ENCODE measurements at places on chromosomes 6 and 20.

- no peak for DNase-seq
Observed at GRCh38 chr20:16526433-16527380, 46.5 kb downstream of the KIF16B start.

DNA sequence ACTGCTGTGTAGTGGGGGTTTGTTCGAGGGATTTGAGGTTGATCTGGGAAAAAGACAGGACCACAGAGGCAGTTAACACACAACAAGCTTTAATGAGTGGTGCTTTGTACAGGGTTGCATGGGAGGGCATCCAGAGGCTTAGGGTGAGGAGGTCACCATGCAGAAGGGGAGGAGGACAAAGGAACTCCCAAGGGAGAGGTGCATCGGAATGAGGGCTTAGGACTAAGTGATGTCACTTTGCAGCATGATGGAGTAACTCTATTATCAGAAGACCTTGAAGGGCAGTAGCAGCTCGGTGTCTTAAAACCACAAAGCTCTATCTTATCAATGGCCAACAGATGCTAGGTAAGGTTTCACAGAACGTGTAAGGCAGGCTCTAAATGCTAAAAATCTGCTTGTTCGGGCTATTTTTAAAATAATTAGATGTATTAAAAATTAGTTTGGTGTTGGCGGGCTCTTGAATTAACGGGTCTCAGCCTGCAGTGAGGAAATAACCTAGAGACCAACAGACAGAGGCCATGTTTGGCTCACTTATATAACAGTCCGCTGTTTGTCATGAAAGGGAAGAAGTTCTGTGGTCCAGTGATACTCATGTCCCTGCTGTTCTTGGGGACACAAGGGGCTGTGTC, 37.9 kb downstream of the MAN1A1 start:
- no peak for DNase-seq

- no peak for DNase-seq
Observed at GRCh38 chr6:3453413-3454272, 3.2 kb downstream of the SLC22A23 start.

GRCh38 chr6:167238146-167238693, 52.9 kb upstream of the UNC93A start:
- no peak for DNase-seq

- no peak for DNase-seq
Observed at GRCh38 chr20:8335059-8335458, 203.0 kb downstream of the PLCB1 start.

DNA sequence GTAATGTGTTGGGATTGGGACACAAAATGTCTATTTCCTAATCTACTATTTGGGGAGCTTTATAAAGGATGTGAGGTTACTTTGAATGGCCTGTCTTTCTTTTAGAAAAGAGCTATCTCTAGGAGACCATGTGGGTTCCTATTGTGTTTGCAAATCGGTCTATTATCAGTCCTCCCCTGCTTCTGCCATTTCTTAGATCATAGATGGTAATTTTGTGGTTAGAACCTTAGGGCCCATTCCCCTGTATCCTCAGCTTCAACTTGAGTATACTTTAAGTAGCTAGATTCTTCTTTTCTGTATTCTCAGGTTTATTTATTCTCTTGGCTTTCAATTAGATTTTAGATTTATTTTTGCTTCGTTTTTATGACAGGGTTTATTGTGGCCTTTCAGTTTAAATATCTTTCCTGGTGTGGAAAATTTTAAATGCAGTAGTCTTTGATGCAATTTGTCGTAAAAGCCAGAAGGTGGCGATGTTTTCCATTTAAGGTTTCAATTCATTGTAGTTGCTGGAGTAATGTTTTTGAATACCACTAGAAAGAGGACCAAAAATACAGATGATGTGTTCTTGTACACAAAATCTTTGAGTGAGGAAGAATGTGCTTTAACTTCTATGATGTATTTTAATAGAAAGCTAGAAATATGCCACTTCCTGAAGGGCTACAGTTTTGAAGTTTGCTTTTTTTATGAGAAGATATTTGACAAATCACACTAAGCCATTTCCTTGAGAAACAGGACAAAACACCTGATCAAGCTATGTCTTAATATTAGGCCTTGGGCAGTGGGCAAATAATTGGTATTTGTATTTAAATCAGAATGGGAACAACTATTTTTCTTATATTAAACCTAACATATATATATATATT, 20.3 kb downstream of the TBPL1 start:
- DNase-seq, result no peak

- DNase-seq, result no peak
Observed at GRCh38 chr6:33271117-33271467, 584 bp downstream of the VPS52 start.

DNA sequence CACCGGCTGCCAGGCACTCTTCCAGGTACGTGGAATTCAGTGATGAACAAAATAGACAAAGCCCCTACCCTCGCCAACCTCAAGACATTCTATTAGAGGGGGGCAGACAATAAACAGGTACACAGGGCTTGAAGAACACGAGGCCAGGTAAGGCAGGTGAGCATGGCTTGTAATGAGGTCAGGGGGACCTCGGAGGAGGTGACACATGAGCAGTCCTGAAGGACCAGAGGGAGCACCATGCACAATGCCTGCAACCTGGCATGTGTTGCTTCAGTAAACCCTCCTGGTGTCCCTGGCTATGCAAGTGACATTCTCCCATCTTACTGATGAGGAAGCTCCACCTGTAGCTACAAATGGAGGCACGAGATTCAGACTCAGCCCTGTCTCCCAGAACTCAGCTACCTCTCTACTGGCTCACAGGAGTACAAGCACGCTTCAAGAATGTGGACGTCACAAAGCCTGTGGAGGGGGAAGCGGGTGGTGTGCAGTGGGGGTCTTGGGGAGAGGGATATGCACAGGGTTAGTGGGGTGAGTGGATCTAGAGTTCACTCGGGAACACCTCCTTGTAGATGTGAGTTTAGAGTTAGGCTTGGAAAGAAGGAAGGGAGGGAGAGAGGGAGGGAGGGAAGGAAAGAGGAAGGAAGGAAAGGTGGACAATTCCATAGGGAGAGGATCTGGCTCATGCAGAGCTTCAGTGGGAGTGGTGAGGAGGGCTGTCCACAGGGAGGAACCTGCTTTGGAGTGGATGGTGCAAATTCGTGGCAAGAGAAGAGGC, 7.6 kb upstream of the MAPK13 start:
- DNase-seq, result peak; percentile 19

DNA sequence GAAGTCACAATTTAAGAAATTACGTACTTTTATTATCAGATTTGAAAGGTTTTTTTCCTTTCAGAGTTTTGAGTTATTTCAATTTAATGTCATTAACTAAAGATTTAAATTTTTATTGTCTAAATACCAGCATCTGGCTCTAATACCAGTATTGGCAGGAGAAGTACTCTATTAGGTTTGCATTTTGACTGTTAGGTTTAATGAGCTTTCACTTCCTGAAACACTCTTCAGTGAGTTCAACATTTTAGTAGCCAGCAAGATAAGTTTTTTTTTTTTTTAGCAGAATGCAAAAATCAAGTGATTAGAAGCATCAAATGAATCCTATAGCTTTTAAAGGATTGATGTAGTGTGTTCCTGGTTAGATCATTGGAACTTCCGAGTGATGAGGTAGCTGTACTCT, 34.0 kb upstream of the SCGN start:
- no peak for DNase-seq

DNA sequence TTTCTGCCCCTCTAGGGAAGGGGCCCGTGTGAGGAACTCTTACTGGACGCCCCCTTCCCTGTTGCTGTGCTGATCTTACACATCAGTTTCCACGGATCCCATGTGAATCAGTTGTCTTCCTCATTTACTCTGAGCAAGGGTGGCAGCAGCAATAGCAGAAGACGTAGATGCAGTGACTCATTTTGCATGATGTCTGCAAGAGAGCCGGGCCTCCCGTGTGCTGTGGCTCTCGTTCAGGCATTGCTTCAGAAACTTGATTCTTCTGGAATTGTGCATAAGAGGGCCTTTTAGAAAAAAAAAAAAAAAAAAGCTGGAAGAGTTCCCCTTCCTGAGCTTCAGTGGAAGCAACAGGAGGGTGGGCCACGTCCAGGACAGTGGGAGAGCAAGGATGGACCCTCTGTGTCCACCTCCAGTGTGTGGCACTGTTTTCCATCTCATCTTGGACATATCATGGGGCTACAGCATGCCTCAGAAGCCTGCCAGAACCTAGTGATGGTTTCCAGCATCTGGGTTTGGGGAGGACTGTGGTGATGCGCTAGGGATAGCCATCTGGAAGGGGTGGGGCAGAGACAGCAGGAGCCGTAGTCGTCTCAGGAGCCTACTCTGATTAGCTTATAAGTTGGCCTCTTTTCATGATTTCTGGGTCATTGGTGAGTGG, 62.1 kb downstream of the FOXO3 start:
- no peak for DNase-seq

DNA sequence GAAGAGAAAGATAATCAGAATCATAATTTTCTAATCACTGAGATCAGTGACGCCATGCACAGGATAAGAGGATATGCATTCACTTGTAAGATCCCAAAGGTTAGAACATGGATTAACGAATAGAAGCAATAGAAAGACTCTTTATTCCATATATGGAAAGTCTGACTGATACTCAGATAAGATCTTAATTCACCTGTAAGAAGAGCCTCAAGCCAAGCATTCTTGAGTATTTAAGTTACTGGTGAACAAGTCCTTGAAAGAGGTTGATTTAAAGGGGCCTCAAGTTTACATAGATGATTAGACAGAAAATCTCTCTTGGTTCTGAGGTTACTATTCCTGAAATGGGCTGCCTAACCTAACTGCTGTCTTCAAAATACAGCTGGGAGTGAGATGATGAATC, 53.8 kb upstream of the MTRF1L start:
- DNase-seq, result no peak

- DNase-seq, result no peak
Observed at GRCh38 chr20:22745194-22745500, 160.8 kb upstream of the FOXA2 start.

DNA sequence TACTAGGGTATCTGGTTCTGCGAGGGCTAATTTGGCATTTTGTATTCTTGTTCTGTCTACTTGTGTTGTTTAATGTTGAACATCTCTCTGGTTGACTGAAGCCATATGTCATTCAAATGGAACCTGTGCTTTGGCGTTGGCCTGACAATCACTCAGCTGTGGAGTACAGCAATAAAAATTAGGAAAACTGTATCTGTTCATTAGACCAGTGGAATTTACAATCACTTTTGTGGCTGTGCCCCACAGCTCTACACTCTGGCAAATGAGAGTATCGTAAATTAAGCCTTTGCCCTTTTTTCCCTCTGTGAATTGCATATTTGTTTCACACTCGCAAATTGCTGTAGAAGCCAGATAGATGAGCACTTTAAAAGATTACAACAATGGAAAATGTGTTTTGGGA, 102.0 kb downstream of the ARID1B start:
- no peak for DNase-seq

GRCh38 chr6:46323312-46323965, 152.7 kb upstream of the ENPP5 start:
- DNase-seq, result no peak

DNA sequence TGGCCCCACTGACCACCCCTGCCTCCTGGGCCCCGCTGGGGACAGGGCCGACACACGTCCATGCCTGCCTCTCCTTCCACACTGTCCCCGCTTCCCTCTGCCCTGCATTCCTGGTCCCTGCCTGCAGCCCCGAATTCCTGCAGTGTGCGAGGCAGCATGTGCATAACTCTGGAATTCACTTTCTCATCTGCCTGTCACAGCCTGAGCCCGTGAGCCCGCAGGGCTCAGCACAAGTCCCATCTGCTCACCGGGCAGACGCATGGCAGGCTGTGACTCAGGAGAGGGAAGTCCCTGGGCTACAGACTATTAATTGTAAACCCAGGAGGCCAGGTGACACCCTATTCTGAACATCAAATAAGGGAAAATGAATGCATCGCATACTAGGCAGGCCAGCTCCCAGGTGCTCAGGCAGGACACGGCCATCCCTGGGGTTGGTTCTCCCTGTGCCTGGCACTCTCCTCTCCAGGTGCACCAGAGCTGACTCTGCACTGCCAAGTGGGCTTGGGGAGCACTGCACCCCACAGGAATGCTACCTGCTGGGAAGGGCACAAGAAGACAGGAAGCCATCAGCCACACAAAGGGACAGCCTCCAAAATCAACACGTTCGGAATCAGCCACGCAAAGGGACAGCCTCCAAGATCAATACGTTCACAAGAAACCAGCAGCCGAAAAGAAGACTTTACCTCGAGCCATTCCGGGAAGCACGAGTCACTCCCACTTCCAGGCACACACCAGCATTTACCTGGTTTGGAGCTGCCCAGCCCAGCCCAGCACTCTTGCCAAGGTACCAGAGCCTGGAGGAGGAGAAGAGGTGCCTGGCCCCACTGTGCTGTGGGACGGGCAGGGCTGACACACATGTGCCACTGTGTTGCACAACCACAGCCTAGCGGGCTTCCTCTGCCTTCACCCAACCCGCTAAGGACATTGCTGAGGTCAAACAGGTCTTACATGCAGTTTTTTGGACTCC, 65.9 kb downstream of the DLL1 start:
- DNase-seq, result no peak

- peak; percentile 82 for DNase-seq
Observed at GRCh38 chr6:42021847-42022754, 28.2 kb upstream of the TAF8 start.

DNA sequence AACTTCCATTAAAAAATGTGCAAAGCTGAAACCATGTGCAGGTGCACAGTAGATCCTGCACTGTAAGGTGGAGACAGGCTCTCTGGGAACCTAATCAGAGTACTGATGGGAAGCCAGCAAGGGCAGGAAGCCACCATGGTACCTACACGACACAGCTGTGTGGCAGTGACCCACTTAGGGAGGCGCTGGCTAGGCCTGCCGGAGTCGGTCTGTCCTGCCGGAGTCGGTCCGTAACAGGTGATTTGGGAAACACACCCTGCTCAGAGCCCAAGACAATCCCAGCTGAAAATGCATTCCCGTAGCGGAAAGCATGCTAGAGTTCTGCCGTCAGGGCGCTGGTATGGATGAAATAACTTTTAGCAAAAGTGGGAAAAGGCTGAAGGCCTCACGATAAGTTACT, 17.2 kb downstream of the TXNDC5 start:
- no peak for DNase-seq
